ENCODE measurements at places on chromosomes 5 and 9. TPM values are rescaled to one million over a fixed set of nuclear protein-coding genes. Genes with fewer than 3 reads are reported as not detected.

OR5C1 gene
- total RNA-seq = not detected

DNA sequence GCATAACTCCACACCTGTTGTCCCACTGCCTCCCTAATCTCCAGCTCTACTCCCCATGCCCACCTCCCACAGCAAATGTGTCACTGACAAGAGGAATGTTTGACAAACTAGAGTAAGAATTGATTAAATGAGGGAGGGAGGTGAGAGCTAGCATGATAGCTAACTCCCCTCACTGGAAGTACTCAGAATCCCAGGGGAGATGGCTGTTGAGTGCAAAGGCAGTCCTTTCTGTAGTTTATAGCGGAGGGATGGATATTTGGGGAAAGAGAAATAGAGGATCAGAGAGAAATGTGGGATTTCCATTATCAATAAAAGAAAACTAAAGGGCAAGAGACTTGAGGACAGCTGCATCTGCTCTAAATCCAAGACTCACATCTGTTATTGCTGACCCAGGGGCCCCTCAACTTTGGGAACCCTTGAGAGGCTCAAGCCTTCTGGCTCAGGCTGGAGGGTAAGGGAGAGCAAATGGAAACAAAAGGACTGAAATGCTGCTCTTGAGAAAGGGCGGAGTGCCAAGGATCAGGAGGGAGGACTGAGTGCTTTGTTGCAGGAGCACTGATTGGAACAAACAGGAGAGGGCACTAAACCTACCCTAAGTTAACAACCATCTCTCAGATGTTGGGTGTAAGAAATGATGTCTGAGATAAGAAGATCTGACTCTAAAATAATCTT, 372.1 kb downstream of the NTRK2 start:
- DNase-seq = no peak

WNT8A gene
- total RNA-seq = not detected

- DNase-seq = no peak
Measured at GRCh38 chr5:14569948-14570691, 11.5 kb upstream of the OTULINL start.

- peak; percentile 46 for DNase-seq
Measured at GRCh38 chr9:95316794-95317118, 753 bp downstream of the FANCC start.

DNA sequence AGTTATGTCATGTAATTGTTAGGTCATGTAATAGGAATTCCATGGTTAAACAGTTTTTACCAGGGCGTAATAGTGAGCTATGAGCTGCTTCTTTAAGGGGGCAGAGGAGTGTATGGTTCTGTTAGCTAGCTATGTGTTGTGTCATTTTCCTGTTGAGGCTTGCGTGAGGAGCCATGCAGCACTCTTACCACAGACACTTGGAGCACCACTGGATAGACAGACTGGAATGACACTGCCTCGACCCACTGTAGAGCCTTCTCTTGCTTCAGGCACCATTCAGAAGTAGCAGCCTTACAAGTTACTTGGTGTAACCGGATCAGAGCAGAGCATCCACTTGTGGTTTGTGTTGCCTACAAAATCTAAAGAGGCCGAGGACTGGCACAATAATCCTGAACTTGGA, 28.3 kb upstream of the STOM start:
- no peak for DNase-seq

GRCh38 chr5:8949908-8950307, 596.0 kb downstream of the SEMA5A start:
- DNase-seq = no peak

RAB3C gene
- total RNA-seq = not detected

CKMT2 gene
- not detected for total RNA-seq

- no peak for DNase-seq
Measured at GRCh38 chr5:17000291-17000939, 64.3 kb upstream of the MYO10 start.

GRCh38 chr5:54753034-54753433, 232.4 kb downstream of the ESM1 start:
- DNase-seq = peak; percentile 57

GRCh38 chr9:82570226-82570625, 492.7 kb downstream of the RASEF start:
- no peak for DNase-seq

GRCh38 chr5:54017580-54017979, 292.8 kb downstream of the ARL15 start:
- DNase-seq = no peak

TMEM232 gene
- total RNA-seq = 1.0 TPM

PCSK1 gene
- not detected for total RNA-seq

SLC25A25 gene
- total RNA-seq = 13.8 TPM

ACTBL2 gene
- not detected for total RNA-seq

GRCh38 chr9:136740971-136741882, 1.5 kb downstream of the LCN10 start:
- DNase-seq = no peak

GRCh38 chr9:6106711-6107339, 91.4 kb upstream of the RANBP6 start:
- DNase-seq = no peak

GRCh38 chr9:137453643-137454081, 5.5 kb downstream of the NSMF start:
- peak; percentile 55 for DNase-seq

- DNase-seq = no peak
Measured at GRCh38 chr9:126893079-126893478, 21.5 kb upstream of the RALGPS1 start.

DNA sequence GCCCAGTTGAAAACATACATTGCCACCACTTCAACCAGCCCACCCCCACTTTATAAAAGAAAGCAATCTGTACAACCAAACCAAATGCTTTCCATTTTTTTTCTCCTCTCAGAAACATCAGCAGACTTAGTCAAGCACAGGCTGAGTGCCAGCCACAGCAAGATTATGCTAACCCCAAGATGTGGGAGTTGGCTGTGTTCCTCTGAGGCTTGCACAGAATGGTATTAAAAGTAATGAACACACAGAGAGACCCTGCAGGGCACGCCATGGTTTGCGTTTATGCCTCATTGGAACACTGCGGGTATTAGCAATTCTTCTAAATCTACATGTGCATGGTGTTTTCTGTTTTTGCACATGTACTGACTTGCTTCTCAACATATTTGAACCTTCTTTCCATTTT, 419.9 kb upstream of the GRAMD2B start:
- DNase-seq = no peak

ITGA1 gene
- total RNA-seq = 0.37 TPM

- no peak for DNase-seq
Measured at GRCh38 chr9:132241483-132241839, 79.6 kb downstream of the NTNG2 start.

GRCh38 chr5:14915291-14915952, 43.8 kb upstream of the ANKH start:
- DNase-seq = no peak

CDC20B gene
- not detected for total RNA-seq

IL5 gene
- total RNA-seq = not detected

DNA sequence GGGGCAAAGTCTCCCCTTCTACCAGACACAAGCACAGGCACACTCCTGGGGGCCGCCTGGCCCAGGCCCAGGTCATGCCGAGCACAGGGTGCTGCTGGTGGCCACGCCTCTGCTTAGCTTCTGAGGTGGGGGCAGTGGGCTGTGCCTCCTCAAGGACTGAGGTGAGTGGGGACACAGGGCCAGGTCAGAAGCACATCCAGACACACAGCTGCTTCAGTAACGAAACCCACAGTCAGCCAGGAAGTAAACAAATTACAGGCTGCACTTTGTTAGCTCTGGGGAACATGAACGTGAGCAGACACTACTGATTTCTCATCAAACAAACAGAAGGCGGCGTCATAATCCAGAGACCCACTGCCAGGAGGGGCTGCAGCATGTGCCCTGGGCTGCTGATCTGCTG, 192.4 kb downstream of the HSPA4 start:
- peak; percentile 23 for DNase-seq

DNA sequence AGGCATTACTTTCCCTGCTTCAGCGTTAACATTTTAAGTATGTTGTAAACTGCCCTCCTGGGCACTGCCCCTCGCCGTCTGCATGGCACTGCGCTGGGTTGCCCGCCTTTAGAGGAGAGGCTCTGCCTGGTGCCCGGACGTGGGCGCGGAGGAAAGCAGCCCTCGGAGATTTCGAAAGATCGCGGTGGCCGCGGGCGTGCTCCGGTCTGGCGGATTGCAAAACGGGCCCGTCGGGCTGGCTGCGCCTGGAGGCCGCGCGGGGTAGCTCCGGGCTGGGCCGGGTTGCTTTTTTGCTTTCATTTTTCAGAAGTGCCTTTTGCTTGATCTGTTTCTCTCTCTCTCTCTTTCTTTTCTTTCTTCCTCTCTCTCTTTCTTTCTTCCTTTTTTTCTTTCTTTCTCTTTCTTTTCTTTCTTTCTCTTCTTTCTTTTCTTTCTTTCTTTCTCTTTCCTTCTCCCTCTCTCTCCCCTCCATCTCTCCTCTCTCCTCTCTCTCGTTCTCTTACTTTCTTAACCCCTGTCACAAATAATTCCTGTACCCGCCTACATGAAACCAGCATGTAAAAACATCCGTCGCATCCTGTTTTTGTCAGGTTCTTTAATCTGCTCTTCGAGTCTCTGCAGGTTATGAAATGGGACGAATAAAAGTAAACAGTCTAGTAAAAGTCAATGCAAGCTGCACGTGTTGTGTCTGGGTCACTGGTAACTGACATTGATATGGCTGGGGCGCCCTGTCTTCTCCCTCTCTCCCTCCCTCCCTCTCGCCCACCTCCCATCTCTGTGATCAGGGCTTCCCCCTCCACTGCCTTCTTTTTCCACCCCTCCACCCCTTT, 1.7 kb downstream of the FST start:
- peak; percentile 48 for DNase-seq

- DNase-seq = no peak
Measured at GRCh38 chr5:115524199-115524847, 20.3 kb downstream of the FEM1C start.

- no peak for DNase-seq
Measured at GRCh38 chr9:111064160-111064837, 26.0 kb upstream of the LPAR1 start.

GRCh38 chr9:131447148-131447547, 53.3 kb downstream of the PRRC2B start:
- no peak for DNase-seq

DNA sequence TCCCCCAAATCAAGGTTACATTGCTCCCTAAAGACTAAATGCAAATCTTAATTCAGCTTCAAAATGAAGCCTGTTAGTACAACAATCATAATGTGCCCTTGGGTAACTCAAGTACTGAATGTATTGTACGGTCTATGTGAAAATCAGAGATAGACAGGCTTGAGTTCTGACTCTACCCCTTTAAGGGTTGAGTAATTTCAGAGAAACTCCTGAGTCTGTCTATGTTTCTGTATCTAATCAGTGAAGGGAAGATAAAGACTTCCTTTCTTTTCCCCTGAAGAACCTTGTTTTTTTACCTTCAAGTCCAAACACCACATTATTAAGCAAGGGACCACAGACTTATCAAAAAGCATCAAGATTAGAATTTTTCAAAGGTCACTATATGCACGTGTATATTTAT, 108.2 kb downstream of the MPDZ start:
- DNase-seq = no peak

FOXD4 gene
- total RNA-seq = 0.32 TPM

GRCh38 chr5:35138232-35138631, 90.5 kb upstream of the AGXT2 start:
- DNase-seq = no peak

- DNase-seq = no peak
Measured at GRCh38 chr9:121026768-121027167, 23.3 kb downstream of the C5 start.

N4BP3 gene
- 2.5 TPM for total RNA-seq

DNA sequence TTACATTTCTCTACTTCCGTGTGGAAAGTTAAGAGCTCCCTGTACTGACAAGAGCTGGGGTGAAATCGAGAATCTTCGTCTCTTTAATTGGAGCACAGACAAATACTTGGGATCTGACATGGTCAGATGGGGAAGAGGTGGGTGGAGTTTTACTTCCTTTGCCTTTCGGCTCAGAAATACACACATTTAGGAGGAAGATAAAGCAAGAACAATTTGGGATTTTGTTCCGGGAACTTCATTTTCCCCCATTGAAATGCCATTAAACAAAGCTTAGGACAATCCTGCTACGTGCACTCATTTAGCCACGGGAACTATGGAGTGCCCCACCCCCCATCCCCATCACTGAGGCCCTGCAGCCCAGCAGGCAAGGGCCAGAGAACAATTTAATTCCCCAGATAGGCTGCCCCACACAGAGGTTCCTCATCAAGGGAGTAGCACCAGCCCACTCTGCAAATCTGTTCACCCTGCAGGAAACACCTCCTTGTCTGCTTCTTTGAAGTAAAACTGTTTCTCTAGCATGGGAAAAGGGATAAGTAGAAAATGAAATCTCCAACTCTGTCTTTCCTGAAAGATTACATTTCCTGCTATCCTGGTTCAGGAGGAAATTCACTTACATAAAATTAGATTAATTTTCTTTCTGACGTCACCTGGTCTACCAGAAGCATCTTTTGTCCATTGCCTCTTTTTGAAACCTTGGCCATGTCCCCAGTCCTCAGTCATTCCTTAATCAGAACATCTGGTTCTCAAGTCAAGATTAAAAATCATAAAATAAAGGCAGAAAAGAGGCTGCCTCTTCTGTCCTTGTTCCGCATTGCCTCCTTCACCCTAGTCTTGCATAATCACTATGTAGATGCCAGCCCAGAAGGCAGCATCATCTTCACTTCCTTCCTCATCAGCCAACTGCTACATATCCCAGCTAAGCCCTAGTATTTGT, 206.4 kb downstream of the ENC1 start:
- DNase-seq = no peak

GRCh38 chr5:16654647-16655334, 38.0 kb upstream of the RETREG1 start:
- DNase-seq = no peak

GRCh38 chr9:3268223-3268622, 257.6 kb downstream of the RFX3 start:
- DNase-seq = no peak

GRCh38 chr5:77064040-77064439, 23.0 kb downstream of the ZBED3 start:
- DNase-seq = no peak

ANKRD31 gene
- total RNA-seq = 0.52 TPM

- DNase-seq = no peak
Measured at GRCh38 chr9:127931092-127931881, 710 bp upstream of the PIP5KL1 start.

- peak; percentile 27 for DNase-seq
Measured at GRCh38 chr9:135701959-135702721, at the start of gene KCNT1. KCNT1 (plus strand) TSS chr9:135702185; CDS start chr9:135702259, 74 bp downstream.

GRCh38 chr5:116640236-116640635, 65.6 kb upstream of the SEMA6A start:
- DNase-seq = no peak

SH3TC2 gene
- total RNA-seq = 0.69 TPM

GABRA1 gene
- not detected for total RNA-seq

DNA sequence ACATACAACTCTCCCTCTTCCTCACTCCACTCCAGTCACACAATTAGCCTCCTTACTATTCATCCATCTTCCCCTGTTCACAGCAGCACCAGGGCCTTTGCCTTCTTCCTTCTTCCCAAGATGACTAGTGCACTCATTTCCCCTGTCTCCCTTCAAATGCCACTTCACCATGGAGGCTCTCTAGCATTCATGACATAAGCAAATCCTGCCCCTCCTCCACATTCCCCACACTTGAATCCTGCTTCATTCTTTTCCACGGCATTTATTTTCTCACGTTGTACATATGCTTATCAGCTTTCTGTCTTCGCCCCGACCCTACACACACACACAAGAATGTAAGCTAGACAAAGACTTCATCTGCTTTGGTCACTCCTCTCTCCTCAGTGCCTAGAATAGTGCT, 133.3 kb downstream of the CDK5RAP2 start:
- DNase-seq = no peak

GRCh38 chr5:2206293-2207108, 323.8 kb upstream of the IRX4 start:
- DNase-seq = no peak

Measured in CD4-positive, CD25-positive, alpha-beta regulatory T cell (primary cell).